ENCODE measurements at places on chromosomes 16 and 17.

- no peak for DNase-seq
Measured at GRCh38 chr16:86063760-86064405, 164.9 kb downstream of the IRF8 start.

- DNase-seq = no peak
Measured at GRCh38 chr17:79528592-79529125, 82.2 kb downstream of the RBFOX3 start.

DNA sequence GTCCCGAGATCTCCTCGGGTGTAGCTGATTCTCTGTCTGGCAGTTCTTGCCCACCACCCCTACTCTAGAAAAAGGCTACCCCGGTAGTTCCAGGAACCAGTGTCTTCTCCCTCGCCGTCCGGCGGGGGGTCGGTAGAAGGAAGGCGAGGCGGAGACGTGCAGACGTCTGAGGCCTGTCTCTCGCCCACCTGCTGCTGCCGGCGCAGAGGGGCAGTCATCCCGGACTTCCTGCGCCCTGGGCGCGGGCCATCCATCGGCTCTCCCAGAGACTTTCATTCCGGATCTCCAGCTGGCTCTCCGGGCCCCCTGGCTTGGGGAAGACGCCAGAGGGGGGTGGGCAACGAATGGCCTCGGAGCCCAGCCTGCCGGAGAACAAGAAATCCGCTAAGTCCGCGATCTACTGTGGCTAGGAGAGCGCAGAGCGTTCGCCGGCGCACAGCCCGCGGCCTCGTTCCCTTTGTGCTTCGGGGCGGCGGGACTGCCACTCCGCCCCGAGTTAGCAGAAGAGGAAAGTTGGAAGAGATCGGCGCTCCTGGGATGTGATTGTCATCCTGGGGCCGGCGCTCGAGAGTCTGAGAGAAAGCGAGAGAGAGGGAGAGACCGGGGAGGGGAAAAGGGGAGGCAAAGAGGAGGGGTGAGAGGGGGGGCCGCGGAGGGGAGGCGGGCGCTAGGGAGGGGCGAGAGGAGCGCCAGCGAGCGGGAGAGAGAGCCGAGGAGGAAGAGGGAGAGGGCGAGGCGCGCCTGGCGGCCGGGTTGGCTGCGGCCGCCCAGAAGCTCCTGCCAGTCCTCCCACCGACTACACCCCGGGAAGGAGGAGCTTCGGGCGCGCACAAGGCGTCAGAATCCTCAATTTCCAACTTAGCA lies at the start of gene IRX5:
IRX5 (plus strand) TSS at position 861 of the 864 bp plus-strand sequence. CDS start 334 bp downstream, outside the sequence.
- no peak for DNase-seq

GRCh38 chr16:21990381-21990944 lies 10.5 kb downstream of the PDZD9 start:
- DNase-seq = no peak

GRCh38 chr16:86984991-86985647 lies 332.1 kb downstream of the C16orf95 start:
- no peak for DNase-seq

DNA sequence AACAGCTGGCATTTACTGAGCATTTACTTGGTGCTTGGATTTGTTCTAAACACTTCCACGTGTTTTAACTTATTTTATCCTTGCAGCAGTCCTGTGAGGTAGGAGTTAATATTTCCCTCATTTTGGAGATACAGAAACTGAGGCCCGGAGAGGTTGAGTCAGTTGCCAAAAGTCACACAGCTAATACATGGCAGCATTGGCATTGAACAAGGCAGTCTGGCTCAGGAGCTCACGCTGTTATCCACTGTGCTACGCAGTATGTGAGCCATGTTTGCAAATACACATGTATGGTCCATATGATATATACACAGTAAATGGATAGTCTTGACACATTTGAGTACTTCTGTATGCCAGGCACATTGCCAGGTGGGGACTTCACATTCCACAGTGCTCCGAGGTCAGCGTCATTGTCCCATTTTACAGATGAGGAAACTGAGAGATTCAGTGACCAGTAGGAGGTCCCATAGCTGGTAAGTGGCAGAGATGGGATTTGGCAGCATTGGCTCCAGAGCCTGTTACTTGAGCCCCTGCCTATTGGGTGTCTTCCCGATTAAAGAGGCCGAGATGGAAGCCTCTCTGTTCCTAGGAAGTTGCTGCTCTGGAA lies 110.7 kb downstream of the ABCC6 start:
- no peak for DNase-seq

- DNase-seq = no peak
Measured at GRCh38 chr16:12612598-12613101, 191.0 kb downstream of the CPPED1 start.

- no peak for DNase-seq
Measured at GRCh38 chr17:40437095-40437732, 6.0 kb upstream of the IGFBP4 start.

DNA sequence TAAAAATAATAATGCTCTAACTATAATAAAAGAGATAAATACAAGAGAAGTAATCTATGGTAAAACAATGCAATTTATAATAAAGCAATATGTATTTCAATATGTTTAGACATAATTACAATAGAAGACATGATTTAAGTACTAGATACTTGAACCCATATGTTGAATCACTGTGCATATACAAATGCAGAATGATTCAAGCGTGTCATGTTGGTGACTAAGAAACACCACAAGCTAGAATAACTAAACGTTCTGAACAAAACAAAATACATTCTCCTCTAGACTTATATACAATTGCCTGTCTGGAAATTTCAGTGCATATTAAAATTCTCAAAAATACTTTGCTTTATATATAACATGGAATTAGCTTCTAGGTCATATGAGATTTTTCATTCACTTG lies 11.2 kb downstream of the TADA2A start:
- DNase-seq = no peak
